ENCODE measurements at places on chromosomes 1 and 21.

- DNase-seq: no peak
Measured at GRCh38 chr1:150056407-150056806, 11.2 kb upstream of the VPS45 start.

GRCh38 chr1:30253807-30254440 lies 469.5 kb downstream of the MATN1 start:
- no peak for DNase-seq

GRCh38 chr1:1833916-1834325 lies 55.7 kb upstream of the NADK start:
- no peak for DNase-seq

DNA sequence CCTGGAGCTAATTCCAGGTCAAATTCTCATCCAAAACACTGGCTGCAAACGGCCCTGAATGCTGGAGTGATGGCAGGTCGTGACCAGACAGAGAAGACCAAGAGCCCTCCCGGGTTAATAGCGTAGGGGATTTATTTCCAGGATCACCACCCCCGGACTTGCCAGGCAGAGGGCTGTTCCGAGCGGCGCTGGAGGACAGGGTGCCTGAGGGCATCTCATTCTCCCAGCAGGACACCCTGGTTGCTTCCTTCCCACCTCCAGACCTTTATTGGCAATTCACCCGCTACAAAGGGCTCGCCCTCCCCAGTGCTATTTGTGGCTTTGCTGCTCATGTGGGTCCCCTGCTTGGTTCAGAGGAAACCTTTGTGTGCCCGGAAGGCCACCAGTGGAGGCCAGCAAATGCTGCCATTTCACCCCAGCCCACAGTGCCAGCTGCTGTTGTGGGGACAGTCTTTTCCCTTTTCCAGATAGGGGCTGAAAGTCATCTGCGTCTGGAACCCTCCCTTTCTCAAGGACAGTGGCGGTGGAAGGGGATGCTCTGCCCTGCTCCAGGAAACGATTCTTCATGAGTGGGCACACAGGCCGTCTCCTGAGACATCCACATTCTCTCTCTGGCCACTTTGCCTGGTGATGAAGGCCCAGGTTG lies 19.0 kb upstream of the C1orf174 start:
- DNase-seq: no peak

DNA sequence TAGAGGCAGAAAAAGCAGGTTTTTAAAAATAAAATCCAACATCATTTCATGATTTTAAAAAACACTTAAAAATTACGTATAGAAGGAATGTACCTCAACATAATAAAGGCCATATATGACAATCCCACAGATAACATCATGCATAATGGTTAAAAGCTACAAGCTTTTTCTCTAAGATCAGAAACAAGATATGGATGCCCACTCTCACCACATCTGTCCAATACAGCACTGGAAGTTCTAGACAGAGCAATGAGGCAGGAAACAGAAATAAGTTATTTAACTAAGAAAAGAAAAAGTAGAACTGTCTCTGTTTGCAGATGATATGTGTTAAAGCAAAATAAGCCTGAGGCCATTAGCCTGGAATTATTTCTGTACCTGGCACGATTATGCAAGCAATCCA lies 96.3 kb downstream of the UCHL5 start:
- DNase-seq: no peak

GRCh38 chr1:36322786-36323635 lies 434 bp downstream of the EVA1B start:
- DNase-seq: no peak

- no peak for DNase-seq
Measured at GRCh38 chr1:46697053-46697452, 21.9 kb downstream of the EFCAB14 start.

DNA sequence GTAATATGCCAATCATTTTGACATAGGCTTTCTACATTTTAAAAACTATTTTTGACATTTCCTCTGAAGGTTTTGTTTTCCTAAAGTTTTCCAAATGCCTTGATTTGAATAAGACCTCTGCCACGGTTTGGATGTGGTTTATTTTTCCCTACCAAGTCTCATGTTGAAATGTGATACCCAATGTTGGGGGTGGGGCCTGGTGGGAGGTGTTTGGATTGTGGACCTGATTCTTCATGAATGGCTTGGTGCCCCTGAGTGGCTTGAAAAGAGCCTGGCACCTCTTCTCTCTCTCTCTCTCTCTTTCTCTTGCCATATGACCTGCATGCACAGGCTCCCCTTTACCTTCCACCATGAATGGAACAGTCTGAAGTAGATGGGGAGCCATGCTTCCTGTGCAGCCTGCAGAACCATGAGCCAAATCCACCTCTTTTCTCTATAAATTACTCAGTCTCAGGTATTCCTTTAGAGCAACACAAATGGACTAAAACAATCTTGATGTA lies 14.8 kb downstream of the MMEL1 start:
- no peak for DNase-seq

DNA sequence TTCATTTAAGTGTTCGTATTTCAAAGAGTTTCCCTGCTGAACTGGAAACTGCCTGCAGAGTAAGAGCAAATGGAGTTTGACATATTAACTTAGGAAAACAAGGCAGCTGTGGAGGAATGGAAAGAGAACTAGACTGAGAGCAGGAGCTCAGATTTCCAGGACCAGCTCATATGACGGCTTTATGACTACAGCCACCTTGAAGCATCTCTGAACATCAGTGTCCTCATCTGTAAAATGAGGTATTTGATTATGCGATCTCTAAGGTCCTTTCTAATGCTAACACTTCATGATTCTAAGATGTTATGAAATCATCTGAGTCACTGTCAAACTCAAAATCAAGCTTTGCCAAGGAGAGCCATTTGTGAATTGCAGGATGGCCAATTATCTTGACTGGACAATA lies 112.3 kb downstream of the PRRX1 start:
- no peak for DNase-seq

- no peak for DNase-seq
Measured at GRCh38 chr1:33260439-33260838, 4.1 kb downstream of the ZNF362 start.

GRCh38 chr21:44994047-44994694 lies 54.3 kb downstream of the SLX9 start:
- no peak for DNase-seq

GRCh38 chr21:38383411-38384237 lies 114.7 kb downstream of the ERG start:
- no peak for DNase-seq

GRCh38 chr1:93253516-93253915 lies 73.0 kb downstream of the CCDC18 start:
- DNase-seq: no peak

DNA sequence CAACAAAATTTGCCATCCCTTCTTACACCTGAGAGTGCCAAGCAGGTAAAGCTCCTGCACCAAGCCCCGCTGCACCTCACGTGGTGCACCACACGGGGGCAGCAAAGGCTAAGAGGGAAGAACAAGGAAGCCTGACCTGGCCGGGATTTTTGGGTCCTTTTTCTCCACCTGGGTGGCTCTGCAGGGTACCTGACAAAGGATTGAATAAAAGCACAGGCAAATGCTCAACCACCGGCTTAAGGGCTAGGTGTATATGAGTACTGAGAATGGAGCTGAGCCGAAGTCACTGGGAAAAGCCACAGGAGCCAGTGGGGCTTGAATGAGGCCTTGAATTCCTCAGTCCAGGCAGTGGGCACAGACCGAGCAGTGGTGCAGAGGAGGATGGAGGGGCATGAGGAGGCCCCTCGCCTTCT lies 36.4 kb downstream of the ZNF697 start:
- peak; percentile 76 for DNase-seq

GRCh38 chr1:186289943-186290545 lies 85.0 kb downstream of the TPR start:
- no peak for DNase-seq

DNA sequence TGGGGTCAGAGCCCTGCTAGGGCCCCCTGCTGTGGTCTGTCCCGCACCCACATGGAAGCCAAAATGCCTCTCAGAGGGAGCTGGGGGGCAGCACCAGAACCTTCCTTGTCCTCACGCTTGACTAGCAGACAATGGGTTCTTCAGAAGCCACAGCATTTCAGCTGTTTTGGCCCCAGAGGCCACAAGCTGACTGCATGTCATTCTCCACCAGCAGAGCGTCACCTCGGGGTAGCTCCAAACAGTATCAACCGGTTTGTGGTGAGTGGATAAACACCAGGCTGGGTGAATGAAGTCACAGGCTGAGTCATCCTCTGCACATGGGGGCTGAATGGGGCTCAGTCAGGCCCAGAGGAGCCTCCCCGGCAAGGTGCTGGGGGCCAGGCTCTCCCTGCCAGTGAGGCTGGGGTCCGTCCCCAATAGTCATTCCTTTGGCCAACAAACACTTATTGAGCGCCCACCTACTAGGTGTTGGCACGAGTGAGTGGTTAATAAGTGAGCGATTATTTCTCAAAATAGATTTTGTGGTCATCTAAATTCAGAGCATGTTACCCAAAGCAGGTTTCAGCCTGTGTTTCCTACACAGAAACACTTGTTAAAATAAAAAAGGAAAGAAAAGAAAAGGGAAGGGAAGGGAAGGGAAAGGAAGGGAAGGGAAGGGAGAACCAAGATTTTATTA lies 9.1 kb downstream of the OLIG1 start:
- DNase-seq: no peak

- DNase-seq: no peak
Measured at GRCh38 chr1:59123081-59123681, 173.7 kb upstream of the FGGY start.

- no peak for DNase-seq
Measured at GRCh38 chr1:203031467-203031866, 5.2 kb downstream of the PPFIA4 start.

DNA sequence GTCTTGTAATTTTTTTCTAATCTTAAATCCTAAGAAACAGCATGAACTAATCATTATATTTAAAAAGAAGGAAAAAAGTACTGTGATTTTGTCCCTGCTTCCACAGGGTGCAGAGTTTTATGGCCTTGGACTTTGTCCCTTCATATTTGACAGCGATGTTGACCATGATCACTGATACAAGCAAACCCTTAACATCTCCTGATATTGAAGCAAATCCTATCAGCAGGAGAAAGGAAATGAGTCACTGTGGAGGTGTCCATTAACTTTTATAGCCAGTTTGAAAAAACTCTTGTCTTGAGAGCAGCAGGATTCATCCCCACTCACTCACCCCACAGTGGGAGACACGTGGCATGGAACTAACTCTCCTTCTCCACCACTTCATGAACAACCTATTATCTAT lies 5.1 kb upstream of the REG4 start:
- no peak for DNase-seq

DNA sequence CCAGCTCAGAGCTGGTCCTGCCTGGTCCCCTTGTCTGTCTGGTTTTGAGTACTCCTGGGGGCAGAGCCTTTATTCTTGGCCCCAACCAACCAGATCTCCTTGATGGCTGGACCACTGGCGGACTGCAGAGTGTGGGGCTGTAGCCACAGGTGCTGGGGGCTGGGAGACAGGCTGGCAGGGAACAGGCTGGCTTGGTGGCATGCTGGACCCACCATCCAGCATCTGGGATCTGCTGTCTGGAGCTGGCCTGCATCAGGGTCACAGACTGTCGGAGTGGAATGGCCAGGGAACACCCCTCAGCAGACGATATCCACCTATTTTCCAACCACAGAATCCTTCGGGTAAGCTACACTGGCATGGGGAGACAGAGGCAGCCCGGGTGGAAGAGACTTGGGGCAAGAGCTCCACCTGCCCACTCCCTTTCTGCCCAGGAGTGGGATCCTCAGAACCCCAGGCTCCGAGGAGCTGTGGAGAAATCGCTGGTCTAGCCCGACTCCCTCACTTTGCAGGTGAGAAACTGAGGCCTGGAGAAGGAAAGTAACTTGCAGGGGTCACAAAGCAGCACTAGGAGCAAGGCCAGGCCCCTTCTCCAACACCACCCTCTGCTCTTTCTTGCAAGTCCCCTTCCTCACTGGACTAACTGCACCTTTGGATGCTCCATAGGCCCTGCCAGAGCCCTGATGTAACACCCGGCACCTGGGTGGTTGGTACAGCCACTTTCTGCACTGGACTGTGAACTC lies 40.6 kb downstream of the TNNT2 start:
- no peak for DNase-seq

DNA sequence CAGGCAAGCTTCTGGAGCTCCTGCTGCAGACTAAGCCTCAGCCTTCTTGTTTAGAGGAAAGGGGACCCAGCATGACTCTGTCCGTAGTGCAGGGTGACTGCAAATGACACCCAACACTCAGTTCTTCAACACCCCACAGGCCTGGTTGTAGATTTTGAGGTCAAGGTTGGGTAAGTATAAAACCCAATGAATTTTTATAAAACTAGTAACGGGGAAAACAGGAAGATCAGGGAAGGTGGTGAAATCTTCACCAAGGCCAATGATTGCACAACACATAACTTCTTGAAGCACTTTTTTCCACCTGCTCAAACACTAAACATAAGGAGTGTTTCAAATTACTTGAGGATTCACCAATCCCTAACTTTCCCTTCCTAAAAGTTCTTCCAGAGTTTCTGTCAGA lies 89.4 kb upstream of the JAK1 start:
- DNase-seq: no peak

DNA sequence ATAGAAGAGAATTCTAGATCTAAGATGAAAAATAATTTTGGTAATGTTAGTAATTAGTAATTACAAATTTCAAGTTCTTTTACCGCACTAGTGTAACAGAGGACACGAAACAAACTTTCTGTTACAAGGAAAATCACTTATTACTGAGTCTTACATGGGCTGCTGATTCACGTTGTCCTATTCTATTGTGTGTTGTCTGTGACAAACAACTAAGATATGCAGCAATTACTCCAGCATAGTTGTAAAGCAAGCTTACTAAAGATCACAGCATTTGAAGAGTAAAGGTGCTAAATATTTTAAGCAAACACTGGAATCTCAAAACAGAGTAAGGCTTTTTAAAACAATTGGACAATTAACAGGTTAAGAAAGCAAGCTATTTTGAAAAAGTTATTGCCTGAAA lies 502.3 kb downstream of the KCNT2 start:
- no peak for DNase-seq

- DNase-seq: no peak
Measured at GRCh38 chr1:169526120-169526832, 40.5 kb upstream of the SLC19A2 start.

GRCh38 chr1:245126530-245126929 lies 28.3 kb upstream of the KIF26B start:
- DNase-seq: no peak

- DNase-seq: no peak
Measured at GRCh38 chr1:53888681-53889080, 916 bp downstream of the YIPF1 start.

GRCh38 chr1:7646981-7647901 lies 123.9 kb upstream of the VAMP3 start:
- DNase-seq: peak; percentile 68

DNA sequence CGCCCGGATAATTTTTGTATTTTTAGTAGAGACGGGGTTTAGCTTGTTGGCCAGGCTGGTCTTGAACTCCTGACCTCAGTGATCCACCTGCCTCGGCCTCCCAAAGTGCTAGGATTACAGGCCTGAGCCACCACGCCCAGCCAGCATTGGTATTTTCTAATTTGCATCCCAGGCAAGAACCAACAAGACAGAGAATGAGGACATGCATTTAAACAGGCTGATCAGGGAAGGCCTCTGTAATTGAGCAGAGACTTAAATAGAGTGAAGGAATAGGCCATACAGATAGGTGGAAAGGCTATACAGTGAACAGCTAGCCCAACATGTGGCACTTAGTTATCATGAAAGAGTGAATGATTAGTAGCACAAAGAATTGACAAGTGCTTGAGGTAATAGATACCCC lies 230.4 kb downstream of the SLC35F3 start:
- no peak for DNase-seq
